ENCODE measurements at places on chromosomes 4 and X.
A peak's percentile ranks its signal among the peaks of the same experiment; 100 is the strongest.

DNA sequence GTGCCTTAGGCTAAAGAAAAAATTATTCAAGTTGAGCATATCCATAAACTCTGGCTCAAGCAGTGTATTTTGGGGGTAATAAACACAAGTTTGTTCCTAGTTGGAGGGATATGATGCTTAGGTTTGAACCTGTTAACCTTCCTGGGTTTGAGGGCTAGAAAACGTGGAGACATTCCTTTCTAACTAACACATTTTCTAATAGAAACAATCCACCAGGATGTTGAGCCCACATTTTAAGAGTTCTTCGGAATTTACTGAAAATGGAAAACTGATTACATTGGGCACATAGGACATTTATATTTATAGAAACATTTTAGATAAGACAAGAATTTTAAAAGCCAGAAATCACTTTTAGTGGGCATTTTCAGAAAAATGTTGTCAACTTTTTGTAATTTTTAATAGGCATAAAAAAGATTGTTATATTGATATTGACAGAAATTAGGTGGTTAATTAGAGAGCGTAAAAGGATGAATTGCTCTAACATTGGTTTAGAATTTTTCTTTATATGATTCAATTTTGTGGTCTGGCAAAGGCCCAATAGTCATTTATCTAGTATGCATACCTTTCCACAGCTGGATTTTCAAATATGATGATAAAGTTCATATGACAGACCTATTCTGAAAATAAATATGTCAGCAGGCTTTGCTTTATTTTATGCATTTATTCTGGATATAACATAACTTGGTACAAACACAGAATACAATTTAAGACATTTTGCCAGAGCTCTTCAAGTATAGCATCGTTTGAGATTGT lies 49.2 kb downstream of the CEP44 start:
- no peak for DNase-seq

- DNase-seq, result no peak
Measured at GRCh38 chrX:20861113-20861512, 513.1 kb upstream of the CNKSR2 start.

- no peak for DNase-seq
Measured at GRCh38 chrX:13000301-13000811, 25.4 kb downstream of the TMSB4X start.

GRCh38 chr4:158527516-158527915 lies 5.8 kb downstream of the RXFP1 start:
- no peak for DNase-seq

DNA sequence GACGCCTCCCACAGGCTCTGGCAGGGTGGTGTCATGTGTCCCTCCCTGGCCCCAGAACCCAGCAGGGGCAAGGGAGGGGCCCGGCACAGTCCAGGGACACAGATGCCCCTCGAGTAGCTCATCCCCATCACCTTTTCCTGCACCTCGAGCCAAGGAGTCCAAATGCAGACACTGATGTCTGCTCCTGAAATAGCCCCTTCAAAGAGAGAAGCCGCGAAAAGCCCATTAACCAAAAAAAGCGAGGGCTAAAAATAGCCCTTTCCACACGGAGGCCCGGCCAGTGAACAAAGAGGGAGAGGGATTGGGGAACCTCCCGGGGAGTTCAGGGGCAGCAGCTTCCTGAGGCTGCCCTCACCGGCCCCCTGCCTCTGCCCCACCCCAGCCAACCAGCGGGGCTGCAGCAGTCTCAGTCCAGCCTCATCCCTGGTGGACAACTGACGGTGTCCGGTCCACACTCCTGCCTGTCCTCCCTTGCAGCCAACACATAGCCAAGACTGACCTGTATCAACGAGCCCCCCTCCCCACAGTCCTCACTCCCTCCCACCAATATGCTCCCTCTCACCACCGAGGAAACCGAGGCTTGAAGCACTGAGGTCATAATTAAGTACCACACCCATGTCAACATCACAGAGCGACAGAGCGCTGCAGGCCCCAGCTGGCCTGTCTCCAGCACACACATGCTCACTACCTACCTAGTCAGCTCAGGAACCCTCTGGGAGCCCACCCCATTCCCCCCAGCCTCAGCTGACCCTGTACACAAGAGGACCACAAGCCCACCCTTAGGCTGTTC lies 23.9 kb downstream of the WDR1 start:
- no peak for DNase-seq

- DNase-seq, result no peak
Measured at GRCh38 chr4:63589796-63590195, 819.5 kb downstream of the TECRL start.

GRCh38 chrX:136825771-136826170 lies 45.0 kb upstream of the ARHGEF6 start:
- DNase-seq, result no peak

GRCh38 chrX:16977771-16978170 lies 31.3 kb downstream of the REPS2 start:
- no peak for DNase-seq

DNA sequence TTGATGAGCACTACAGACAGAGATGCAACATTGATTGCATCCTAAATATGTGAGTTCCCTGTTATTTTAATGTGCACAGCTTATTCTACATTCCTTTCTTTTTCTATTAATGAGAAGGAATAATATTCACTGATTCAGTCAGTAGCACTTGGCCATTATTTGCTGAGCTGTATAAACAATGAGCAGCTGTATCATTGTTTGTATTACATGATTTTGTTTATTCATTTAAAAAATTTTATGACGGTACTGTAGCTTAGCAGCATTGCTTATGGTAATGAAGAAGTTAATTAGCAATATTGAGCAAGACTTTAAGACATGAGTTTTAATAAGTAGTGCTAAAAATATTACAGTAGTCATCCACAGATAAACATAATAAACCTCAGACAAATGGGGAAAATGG lies 582.0 kb downstream of the ADGRL3 start:
- DNase-seq, result no peak

GRCh38 chrX:80817002-80817401 lies 7.3 kb upstream of the BRWD3 start:
- no peak for DNase-seq

- no peak for DNase-seq
Measured at GRCh38 chr4:84530871-84531270, 31.8 kb upstream of the NKX6-1 start.

DNA sequence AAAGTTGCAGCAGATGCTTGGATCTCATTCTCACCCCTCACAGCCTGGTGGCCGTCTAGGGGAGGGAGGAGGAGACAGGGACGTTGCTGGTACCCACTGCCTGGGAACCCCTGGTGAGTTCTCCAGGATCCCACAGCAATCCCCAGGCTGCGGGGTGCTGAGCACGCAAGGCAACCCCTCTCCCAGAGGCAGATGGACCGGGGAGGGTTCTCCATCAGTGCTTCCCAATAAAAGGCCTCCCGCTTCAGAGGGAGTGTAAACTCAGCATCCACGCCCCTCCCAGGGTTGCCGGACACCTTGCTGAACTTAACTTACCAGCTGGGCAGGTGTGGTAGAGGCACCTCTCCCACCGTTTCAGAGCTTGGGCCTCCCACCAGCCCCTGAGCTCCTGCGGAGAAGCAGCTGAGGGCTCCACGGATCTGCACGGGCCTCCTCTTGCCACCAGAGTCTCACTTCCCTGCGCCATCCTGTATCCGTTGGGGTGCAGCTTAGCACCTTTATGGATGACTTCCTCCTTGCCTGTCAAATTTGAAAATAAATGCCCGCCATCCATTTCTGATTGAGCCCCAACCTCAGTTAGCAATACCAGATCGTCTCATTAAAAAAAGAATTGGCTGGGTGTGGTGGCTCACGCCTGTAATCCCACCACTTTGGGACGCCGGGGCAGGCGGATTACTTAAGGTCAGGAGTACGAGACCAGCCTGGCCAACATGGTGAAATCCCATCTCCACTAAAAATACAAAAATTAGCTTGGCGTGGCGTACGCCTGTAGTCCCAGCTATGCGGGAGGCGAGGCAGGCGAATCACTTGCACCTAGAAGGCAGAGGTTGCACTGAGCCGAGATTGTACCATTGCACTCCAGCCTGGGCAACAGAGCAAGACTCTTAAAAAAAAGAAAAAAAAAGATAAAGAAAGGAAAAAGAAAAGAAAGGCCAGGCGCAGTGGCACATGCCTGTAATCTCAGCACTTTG lies 14.8 kb upstream of the TBC1D14 start:
- DNase-seq, result no peak

DNA sequence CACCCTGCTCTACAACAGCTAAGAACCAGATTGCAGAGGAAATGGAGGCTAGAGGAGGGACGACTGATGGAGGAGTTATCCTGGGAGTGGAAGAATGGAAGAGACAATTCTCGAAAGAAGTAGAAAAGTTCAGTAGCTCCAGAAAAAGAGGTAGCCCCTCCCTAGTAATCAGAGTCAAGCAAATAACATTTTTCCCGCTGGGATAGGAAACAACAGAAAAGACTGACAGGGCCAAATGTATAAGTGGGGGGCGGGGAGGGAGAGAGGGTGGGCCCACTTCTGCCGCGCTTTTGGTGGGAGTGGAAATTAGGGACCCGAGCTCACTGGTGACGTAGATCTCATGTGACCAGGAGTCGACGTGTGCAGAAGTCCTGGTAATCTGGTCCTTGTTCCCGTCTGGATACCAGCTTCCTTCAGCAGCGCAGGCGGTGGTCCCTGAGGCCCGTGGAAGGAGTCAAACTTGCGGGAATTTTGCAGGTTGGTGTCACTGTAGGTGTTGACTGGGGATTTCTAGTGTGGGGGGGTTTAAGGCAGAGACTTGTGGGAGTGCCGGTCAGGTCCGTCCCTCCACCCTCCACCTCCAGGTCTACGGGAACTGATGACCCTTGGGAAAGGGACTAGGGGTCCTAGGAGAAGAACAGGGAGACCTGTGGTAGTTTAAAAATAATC lies at the start of gene TCEAL9:
Gene TCEAL9, plus strand, starts transcription at position 377 of the 669 bp plus-strand sequence. CDS start 1,179 bp downstream, outside the sequence.
- DNase-seq, result peak; percentile 11

DNA sequence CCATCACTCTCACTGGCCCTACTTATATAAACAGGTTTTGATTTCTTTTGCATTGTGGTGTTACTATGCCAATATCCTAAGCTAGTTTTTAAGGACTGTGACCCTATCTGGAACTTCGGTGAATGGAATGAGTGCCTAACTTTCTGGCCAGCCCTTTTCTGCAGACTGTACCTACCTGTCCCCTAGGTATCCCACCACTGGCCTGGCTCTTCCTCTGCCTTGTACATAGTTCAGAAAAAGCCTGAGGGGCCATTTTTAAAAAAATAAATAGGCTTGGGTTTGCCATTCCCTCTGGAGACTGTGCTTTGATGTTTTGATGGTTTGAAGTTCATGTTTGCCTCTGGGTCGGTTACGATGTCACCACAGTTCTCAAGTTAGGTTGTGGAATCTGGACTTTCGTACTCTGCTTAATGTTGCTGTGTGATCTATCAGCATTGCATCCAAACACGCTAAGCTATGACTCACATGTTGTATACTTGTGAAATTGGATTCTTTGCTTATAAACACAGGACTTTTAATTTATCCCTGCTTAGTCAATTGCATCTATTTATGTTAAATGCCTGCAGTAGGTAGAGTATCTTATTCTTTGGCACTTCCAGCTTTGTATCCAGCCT lies 182.0 kb downstream of the ANKRD50 start:
- DNase-seq, result no peak

GRCh38 chr4:138070816-138071215 lies 171.3 kb downstream of the SLC7A11 start:
- DNase-seq, result no peak

DNA sequence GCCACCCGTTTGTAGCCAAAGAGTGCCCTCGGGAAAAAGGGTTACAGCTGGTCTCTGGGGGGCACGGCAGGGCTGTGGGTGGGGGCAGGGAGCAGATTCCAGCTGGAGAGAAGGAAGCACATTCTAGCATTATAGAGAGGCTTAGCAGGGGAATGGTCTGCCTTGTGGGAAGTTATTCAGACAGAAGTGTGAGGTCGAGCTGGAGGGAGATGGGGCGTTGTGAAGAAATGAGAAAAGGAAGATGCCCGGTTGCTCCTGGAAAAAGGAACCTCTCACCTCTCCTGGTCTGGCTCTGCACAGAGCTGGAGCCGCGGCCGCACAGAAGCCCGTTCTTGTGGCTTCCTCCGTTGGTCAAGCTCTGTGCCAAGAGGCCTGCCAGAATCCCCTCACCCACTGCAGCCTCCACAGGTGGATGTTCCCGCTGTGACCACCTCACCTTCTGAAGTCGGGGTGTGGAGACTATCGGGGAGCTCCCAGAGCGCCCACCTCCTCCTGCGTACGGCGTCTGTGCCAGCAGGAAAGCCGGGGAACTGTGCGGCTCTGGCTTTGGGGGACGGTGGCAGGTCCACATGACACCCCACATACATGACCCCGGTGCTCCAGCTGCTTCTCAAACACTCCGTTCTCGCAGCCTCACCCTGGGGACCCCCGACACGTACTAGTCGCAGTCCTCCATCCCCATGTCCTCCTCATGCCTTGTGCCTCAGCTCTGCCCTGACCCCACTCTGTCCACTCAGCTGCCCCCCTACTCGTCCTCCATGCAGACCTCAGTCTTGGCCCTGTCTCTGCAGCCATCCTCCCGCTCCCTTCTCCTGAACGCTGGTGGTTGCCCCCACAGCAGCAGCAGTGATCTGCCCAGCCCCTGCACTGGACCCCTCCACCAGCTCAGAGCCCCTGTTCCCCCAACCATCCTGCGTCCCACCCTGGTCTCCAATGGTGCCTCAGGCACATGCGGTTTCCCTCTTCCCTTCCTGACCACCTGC lies 52.2 kb upstream of the HGFAC start:
- no peak for DNase-seq

GRCh38 chrX:119895843-119896326 lies at the start of gene AKAP14:
Gene AKAP14, plus strand, starts transcription at chrX:119895893. Its CDS starts 7,331 bp downstream, at chrX:119903224.
- DNase-seq, result no peak

DNA sequence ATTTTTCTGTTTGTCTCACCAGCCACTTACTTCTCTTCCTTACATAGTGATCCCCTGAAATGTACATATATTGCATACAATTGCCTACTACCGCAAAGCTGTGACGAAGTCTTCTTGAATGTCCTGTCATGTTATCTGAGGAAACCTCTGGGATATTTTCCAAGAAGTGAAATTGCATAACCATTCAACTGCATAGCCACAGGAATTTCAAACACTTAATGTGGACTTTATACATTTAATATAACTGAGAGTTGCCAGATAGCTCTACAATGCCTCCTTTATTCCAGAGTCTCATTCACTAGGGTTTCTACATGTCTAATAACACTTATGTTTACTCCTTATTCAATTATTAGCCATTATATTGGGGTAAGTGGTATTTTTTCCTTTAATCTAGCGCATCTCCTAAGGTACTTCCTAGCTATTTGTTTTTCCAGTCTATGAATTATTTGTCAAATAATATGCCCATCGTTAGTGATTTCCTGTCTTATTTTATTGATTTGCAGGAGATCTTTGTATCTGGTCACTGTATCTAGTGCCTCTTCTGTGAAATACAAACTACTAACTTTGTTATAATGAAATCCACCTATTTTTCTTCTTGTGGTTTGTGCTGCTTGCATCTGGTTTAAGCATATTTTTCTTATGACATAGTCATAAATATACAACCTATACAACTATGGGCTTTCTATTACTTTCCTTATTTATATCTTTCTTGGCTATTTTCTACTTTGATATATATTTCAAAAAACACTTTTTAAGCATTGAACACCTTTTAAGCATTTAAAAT lies 69.2 kb upstream of the GRID2 start:
- DNase-seq, result no peak

DNA sequence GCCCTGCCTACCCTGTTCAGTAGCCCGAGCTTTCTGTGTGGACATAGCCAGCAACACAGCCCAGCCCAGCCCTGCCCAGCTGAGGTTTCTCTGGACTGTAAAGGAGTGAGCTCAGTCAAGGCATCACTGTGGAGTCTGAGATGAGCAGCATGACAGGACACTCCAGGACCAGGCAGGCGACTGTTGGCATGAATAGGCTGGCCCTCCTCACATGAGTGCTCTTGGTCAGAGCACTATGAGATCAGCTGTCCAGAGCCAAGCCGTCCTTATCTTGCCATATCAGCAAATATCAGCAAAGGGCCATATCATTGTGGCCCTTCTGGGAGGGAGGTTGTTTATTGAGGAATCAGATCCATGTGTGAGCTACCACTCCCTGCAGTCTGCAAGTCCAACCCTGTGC lies 30.9 kb downstream of the REELD1 start:
- DNase-seq, result no peak

Measured in DMS153 (cell line).